ENCODE measurements at places on chromosomes 5 and 9.
A peak's percentile ranks its signal among the peaks of the same experiment; 100 is the strongest.

DNA sequence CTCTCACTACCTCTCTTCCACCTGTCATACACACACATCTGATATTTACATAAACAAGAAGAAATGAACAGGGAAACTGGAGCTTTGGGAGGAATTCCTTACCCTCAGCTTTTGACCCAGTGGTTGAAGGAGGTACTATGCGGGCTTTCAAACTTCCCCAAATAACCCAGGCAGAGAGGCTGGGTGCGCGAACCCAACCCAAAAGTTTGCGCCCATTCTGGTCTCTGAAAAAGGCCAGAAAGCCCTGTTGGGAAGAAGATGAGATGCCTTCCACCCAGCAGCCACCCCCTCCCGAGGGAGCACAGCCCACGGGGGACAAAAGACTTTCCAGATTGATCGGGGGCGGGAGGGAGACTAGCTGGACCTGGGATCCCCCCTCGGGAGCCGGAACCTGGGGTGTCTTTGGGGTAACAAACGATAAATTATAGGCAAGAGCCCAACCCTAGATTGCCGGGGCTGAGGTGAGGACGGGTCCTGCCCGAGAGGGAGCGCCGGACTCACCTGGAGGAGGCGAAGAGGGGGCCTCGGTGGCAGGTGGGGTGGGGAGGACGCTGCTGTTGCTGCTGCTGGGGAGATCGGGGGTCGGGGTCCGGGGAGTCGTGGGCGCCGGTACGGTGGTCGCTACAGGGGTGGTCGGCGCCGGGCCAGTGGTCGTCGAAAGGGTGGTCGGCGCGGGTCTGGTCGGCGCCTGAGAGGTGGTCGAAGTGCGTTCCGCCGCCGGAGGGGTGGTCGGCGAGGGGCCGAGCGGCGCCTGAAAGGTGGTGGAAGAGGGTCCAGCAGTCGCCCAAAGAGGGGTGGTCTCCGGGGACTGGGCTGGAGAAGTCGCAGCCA is 798 bp downstream of the MEGF9 start:
- DNase-seq: no peak

GRCh38 chr5:154698763-154699162 is 56.4 kb upstream of the LARP1 start:
- DNase-seq: no peak

DNA sequence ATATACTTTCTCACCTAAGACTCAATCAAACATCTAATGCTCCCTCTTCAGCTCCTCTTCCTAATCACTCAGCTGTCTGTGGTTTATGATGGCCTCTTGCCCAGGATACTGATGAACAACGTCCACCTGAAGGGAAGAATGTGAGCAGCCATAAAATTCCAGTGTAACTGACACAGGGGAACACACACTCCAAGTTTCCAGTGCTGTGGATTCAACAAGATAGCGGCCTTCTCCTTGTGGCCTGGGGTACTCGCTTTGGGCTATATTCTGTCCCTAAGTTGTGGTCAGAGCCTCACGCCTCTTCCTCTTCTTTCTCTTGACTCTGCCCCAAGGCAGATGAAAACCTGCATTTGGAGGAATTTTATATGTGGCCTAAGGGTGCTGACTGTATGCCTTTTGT is 11.7 kb downstream of the B4GALT1 start:
- peak; percentile 27 for DNase-seq

DNA sequence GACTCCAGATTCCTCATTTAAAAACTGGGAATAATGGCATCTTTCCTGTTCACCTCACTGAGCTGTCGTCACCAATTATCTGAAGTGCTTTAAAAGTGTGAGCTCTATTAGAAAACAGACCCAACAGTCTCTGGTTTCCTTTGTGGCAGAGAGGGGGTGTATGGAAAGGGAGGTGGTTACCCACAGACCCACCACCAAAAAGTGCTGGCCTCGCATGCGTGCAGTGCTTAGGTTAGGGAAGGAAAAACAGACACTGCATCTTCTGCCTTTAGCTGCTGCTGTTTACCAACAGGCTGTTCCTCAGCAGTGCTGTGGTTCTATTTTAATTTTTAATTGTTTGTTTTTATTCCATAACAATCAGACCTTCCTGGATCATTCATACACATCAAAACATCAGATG is 249.6 kb downstream of the PIK3R1 start:
- no peak for DNase-seq

GRCh38 chr9:114386886-114387679 is 699 bp downstream of the AKNA start:
- DNase-seq: no peak

- DNase-seq: peak; percentile 67
Observed at GRCh38 chr9:130570208-130570607, 9.2 kb upstream of the FUBP3 start.

- no peak for DNase-seq
Observed at GRCh38 chr5:144857454-144857853, 686.8 kb downstream of the KCTD16 start.

GRCh38 chr5:123511290-123511647 is 708 bp upstream of the CSNK1G3 start:
- DNase-seq: peak; percentile 33

DNA sequence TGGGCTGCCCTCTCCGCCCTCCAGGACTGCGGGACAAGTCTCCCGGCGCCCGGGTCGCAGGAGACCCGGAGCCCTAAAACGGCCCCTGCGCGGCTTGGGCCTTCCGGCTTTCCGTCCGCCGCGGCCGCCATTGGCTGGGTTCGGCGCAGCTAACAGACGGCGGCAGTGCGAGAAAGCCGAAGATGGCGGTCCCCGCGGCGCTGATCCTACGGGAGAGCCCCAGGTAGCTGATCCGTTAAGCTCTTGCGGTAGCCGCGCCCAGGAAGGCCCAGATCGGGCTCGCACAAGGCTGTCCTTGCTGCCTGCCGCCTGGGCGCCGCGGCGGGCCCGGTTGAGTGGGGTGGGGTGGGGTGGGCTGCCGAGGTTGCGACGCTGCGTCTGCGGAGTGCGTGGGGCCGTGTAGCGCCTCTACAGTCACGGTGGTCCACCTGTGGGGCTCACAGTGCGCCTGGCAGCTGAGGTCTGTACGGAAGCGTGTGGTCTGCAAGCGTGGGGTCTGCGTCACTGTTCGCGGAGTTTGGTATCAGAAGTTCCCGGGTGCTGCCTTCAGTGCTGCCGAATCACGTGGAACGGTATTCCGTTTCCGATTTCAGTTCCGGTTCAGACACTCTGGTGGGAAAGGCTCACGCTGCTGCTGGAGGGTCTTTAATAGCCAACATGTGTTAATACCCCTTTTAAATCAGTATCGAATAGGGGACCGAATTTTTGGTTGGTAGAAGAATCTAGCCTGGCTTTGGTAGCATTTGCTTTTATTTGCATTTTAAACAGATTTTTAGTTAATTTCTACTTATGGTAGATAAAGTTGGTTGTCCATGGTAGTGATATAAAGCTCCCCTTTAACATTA is at the start of gene COMMD10:
COMMD10 (plus strand) TSS at position 155 of the 845 bp plus-strand sequence.
- peak; percentile 81 for DNase-seq

- no peak for DNase-seq
Observed at GRCh38 chr5:56545016-56545415, 270.3 kb upstream of the MAP3K1 start.

- peak; percentile 95 for DNase-seq
Observed at GRCh38 chr5:168317521-168318147, 26.2 kb downstream of the WWC1 start.

- DNase-seq: no peak
Observed at GRCh38 chr5:2757563-2758351, 6.3 kb upstream of the IRX2 start.

DNA sequence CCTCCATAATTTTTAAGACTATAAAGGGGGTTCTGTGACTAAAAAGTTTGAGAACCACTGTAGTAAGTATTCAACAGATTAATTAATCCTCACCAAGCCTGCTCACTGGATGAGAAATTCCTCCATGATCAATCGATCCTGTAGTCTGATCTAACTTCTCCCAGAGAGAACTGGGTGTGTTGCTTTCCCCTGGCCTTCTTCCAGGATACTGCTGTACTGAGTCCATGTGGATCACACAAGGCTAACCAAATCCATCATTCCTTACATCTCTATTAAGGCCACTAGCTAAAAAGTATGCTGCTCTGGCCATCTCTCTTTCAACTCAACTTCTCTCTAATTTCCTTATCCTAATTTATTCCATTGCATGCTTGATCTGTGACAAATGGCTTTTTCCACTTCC is 280.2 kb upstream of the PCSK5 start:
- DNase-seq: no peak

DNA sequence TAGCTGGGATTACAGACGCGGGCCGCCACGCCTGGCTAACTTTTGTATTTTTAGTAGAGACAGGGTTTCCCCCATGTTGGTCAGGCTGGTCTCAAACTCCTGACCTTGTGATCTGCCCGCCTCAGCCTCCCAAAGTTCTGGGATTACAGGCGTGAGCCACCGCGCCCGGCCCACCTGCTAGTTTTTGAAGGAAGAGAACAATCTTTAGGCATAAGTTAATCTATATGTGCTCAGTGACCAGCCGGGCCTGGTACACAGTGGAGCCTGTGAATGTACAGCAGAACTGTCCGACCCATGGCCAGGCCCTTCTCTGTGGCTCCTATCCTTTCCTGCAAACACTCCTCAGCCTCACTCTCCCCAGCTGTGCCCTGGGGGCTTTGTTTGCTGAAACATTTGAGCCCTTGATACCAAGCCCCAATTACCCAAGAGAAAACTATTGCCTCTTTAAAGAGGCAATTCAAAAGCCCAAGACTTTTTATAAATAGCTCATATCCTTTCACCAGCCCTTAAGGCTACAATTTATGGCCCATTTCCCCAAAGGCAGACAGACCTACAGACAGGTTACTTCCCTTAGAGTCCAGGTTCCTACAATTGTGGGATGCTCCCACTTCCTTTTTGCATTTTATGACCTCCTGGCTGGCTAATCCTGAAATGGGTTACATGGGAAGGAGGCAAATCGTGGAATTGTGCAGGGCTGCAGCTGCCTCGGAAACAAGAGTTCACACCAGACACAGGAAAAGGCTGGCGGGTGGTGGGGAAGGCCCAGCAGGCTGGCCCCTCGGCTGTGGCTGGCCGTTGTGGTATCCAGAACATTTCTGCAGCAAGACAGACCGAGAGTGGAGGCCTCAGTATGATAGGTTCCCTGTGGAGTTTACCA is 37.5 kb downstream of the SPRY4 start:
- DNase-seq: no peak

- no peak for DNase-seq
Observed at GRCh38 chr5:131672776-131673175, 37.7 kb upstream of the RAPGEF6 start.

DNA sequence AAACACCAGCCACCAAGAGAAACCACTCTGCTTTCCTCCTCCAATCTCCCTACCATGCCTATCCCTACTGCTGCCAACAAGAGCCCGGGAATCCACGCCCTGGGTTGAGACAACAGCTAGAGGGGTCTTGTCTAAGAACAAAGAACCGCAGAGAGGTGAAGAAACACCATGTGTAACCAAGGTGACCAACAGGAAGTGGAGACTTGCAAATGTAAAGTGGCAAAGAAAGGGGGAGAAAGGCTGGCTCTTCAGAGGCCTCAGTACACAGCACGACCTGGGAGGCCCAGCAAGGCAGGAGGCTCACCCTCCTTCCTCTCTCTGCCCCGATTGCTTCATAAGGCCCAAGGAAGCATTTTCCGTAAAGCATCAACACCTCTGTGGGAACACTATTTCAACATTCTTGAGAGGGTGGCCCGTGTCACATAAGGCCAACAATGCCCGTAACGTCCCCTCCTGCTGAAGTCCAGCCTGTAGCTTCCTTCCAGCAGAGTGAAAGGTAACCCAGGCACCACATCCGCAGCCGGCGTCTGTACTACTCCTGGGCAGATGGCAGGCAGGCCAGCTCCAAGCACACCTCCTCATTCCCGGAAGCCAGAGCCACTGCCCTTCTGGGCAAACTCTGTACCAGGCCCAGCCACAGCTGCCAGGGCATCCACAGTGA is 18.3 kb downstream of the CCNJL start:
- no peak for DNase-seq

GRCh38 chr5:111859031-111859430 is 102.0 kb upstream of the NREP start:
- DNase-seq: no peak

- DNase-seq: no peak
Observed at GRCh38 chr9:105993116-105993854, 298.9 kb downstream of the TMEM38B start.

DNA sequence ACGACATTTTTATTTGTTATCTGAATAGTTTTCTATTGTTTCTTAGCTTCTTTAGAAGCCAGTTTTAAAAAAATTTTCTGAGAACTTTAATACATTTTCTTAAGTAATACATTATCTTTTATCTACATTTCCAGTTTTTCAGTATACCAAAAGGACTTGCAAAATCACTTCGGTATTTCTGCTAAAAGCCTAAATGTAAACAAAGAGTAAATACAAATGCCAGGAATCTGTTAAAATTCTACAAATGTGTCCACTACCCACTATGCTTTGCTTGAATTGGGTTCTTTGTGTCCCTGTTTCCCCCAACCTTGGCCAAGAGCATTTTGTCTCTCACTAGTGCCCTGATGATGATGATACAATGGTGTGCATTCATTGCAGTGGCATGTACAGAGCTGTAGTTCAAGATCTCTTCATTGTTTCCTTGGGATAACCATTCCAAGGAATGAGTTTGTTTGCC is 611.2 kb downstream of the NR2F1-AS1 start:
- no peak for DNase-seq

DNA sequence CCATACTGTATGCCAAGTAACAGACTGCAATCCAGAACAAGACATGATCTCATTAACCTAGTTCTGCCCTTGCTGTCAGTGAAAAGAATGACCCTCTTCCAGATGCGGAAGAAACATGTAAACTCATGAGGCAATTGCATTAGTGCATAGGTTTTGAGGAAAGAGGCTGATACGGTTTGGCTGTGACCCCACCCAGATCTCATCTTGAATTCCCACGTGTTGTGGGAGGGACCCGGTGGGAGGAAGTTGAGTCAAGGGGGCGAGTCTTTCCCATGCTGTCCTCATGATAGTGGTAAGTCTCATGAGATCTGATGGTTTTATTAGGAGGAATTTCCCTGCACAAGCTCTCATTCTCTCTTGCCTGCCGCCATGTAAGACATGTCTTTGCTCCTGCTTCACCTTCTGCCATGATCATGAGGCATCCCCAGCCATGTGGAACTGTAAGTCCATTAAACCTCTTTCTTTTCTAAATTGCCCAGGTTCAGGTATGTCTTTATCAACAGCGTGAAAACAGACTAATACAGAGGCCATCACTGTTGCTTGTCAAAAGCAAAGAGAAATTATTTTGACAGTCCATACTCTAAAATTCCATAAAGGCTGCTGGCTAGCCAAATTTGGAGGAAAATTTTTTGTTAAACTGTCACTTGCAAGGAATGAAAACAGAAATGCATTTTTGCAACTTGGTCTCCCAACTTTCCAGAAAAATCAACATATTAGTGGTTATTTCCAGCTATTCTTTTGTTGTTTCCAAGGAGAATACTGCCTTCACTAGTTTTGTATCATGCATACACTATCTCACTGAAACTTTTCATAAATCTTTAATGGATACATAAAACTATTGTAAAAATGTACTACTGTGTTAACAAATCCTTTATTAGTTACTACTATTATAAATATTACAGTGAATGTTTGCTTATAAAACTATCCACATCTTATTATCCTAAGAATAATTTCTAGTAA is 3.2 kb upstream of the ARL15 start:
- DNase-seq: no peak

All from RCC 7860 (cell line).